ENCODE measurements at places on chromosomes 11 and 22. TPM values are rescaled to one million over a fixed set of nuclear protein-coding genes. Genes with fewer than 3 reads are reported as not detected.

GRCh38 chr11:44621140-44621681 lies 55.7 kb downstream of the CD82 start:
- no peaks in the 10 kb centered on the region for H3K27me3 ChIP-seq
- no peaks in the 10 kb centered on the region for H3K4me1 ChIP-seq
- peak; percentile 86 for DNase-seq
- peaks cover under 1% of the 10 kb centered on the region for H3K36me3 ChIP-seq
- H3K4me3 ChIP-seq: no peak overlapping the region

DNA sequence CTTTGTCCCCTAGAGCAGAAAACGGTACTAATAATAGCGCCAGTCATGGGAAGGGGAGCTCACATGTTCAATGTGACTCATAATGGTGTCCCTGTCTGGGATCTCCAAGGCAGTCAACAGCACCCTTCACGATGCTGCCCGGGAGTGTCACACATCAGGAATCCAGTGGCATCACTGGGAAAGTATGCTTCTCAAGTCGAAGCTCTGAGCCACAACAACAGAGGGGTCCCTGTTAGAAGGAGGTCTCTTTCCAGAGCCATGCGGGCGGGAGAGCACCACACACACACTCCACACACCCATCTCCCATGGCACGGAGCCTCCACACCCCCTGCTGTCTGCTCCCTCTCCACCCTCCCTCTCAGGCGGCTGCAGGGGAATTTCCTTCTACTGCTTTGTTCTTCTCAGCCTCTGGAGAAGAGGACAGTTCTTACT lies 119.7 kb downstream of the ETS1 start:
- H3K4me1 ChIP-seq: peaks cover 84% of the 10 kb centered on the region
- DNase-seq: no peak
- H3K4me3 ChIP-seq: no peak overlapping the region
- H3K27ac ChIP-seq: peak overlapping the region; percentile 86
- H3K27me3 ChIP-seq: no peaks in the 10 kb centered on the region
- H3K36me3 ChIP-seq: no peaks in the 10 kb centered on the region

TTC12 gene
- total RNA-seq: 20.4 TPM

DNA sequence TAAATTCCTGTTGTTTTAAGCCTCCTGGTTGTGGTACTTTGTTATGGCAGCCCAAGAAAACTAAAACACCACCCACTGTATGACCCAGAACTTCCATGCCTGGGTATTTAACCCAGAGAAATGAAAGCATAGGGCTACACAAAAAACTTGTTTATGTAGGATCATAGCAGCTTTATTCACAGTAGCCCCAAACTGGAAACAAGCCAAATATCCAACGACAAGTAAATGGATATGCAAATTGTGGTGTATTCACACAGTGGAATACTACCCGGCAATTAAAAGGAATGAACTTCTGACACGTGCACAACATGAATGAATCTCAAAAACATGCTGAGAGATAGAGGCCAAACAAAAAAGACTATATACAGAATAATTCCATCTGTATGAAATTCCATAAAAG lies 62.2 kb upstream of the NAV2 start:
- DNase-seq: no peak
- H3K4me1 ChIP-seq: no peaks in the 10 kb centered on the region
- H3K27me3 ChIP-seq: no peaks in the 10 kb centered on the region
- H3K36me3 ChIP-seq: no peaks in the 10 kb centered on the region
- H3K4me3 ChIP-seq: no peak overlapping the region
- no peak overlapping the region for H3K27ac ChIP-seq

CXCR5 gene
- total RNA-seq: not detected

VPREB1 gene
- total RNA-seq: not detected

DPAGT1 gene
- total RNA-seq: 18.2 TPM

DNA sequence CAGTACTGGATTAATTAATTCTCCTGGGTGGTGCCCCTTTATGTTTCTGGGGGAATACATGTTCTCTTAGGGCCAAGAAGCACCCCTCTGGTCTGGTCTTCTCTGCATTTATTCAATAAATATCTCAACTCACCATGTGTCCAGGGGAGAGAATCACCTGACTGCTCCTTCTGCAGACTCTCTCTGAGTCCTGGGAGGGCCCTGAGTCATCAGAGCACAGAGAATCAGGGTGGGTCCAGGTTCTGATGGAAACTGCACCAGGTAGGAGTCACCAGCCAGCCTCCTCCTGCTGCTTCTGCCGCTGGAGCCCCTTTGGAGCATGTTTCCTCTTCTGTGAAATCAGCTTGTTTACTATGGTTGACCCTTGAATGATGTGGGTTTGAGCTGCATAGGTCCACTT lies 107.7 kb upstream of the PLET1 start:
- peak; percentile 22 for DNase-seq
- no peak overlapping the region for H3K4me3 ChIP-seq
- H3K27ac ChIP-seq: no peak overlapping the region

ZP1 gene
- total RNA-seq: not detected

- H3K4me1 ChIP-seq: peaks cover 53% of the 10 kb centered on the region
- no peak overlapping the region for H3K4me3 ChIP-seq
- H3K36me3 ChIP-seq: no peaks in the 10 kb centered on the region
- H3K27ac ChIP-seq: no peak overlapping the region
These were observed 13.8 kb downstream of the EHF start for GRCh38 chr11:34634694-34635062.

DNA sequence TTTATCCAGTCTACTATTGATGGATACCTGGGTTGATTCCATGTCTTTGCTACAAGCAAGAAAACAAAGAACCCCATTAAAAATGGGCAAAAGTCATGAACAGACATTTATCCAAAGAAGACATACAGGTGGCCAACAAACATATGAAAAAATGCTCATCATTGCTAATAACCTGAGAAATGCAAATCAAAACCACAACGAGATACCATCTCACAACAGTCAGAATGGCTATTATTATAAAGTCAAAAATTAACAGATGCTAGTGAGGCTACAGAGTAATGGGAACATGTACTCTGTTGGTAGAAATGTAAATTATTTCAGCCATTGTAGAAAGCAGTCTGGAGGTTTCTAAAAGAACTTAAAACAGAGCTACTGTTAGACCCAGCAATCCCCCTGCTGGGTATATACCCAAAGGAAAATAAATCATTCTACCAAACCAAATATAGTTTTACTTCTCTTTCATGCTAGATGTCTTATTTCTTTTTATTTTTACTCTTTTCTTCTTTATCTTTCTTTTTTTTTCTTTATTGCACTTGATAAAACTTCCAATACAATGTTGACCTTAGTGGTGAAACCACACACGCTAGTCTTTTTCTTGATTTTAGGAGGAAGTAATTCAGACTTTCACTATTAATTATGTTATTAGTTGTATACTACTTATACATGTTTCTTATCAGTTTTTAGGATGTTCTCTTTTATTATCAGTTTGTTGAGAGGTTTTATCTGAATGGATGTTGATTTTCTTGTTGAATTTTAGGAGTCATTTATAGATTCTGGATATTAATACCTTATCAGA lies 14.3 kb downstream of the TRIM22 start:
- no peak overlapping the region for H3K27ac ChIP-seq
- no peak for DNase-seq
- no peaks in the 10 kb centered on the region for H3K27me3 ChIP-seq
- H3K4me1 ChIP-seq: no peaks in the 10 kb centered on the region
- no peak overlapping the region for H3K4me3 ChIP-seq
- H3K36me3 ChIP-seq: no peaks in the 10 kb centered on the region

- H3K27ac ChIP-seq: no peak overlapping the region
- H3K4me3 ChIP-seq: no peak overlapping the region
- no peak for DNase-seq
These were observed 747.9 kb downstream of the OPCML start for GRCh38 chr11:132784441-132784840.

DNA sequence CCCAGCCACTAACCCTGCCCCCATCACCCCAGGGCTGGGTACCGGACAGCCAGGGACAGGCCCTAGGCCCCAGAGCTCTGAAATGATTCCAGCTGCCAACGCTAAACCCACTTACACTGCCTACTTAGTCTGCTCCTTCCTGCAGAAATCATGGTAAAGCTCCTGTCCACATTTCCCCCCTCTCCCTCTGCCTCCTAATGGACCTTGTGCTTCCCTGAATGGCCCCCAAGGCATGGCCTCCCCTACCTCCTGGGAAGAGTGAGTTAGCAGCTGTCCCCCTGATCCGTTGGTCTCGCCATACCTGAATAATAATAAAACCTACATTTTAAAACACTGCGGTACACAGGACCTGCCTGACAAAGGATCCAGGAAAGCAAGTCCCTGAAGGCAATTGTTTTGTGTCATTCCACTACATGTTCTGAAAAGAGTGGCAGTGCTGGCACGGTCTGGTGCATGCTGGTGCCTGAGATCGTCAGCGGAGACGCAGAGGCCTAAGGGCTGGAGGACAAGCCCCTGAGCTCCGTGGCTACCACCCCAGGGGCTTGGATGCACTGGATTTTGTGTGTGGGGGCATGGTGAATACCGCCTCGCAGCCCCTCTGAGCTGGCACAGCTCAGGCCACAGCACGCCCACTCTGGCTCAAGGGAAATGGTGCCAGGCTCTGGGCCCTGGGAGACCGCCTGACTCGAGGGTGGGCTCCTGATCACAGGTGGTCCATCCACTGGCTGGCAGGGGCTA lies 186.3 kb downstream of the CTTN start:
- no peak for DNase-seq
- no peak overlapping the region for H3K27ac ChIP-seq

GRCh38 chr11:114912826-114913225 lies 234.5 kb downstream of the NXPE2 start:
- H3K27ac ChIP-seq: no peak overlapping the region
- DNase-seq: no peak

GRCh38 chr11:105588001-105588400 lies 21.9 kb upstream of the GRIA4 start:
- H3K4me1 ChIP-seq: no peaks in the 10 kb centered on the region
- H3K4me3 ChIP-seq: no peak overlapping the region
- DNase-seq: no peak

DNA sequence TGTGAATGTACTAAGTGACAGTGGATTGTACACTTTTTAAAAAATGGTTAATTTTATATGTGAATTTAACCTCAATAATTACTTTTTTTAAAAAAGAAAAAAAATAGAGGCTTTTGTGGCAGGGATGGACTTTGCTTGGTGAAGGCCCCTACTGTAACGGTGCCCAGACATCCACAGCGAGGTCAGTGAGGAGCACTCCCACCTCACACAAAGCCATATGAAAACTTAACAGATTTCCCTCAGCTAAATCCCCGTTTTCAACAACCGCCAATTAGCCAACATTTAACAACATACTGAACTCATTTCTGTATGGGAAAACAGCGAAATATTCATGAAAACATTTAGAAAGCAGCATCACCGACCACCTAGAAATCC lies 642 bp upstream of the C11orf58 start:
- DNase-seq: no peak
- H3K36me3 ChIP-seq: no peaks in the 10 kb centered on the region
- H3K27ac ChIP-seq: peak overlapping the region; percentile 89
- peak overlapping the region; percentile 77 for H3K4me3 ChIP-seq
- no peaks in the 10 kb centered on the region for H3K27me3 ChIP-seq

DNA sequence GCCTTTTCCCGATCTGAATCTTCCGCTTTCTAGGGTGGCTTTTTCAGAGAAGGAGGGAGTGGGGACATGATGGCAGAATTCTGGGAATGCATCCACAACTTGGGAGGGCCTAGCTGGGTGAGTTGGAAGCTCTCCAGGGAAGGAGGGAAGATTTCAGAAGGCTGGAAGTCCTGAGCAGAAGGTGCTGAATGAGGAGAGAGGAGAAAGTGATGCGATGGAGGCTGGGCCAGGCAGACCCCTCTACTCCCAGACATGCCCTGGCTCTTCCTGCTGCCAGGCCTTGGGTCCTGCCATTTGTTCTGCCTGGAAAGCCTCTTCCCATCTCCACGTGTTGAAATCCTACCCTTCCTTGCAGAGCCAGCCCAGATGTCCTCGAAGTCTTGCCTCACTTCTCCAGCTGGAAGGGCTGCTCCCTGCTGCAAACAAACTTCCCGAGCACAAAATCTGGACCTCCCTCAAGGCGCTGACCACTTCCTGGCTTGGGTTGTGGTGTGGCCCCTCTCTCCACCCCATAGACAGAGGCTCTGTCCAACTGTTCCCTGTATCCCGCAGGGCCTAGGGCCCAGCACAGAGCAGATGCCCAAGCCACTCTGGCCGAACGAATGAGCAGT lies 16.8 kb downstream of the LRRC32 start:
- H3K27ac ChIP-seq: peak overlapping the region; percentile 91
- H3K36me3 ChIP-seq: no peaks in the 10 kb centered on the region
- no peak overlapping the region for H3K4me3 ChIP-seq
- H3K4me1 ChIP-seq: peaks cover 46% of the 10 kb centered on the region

GRCh38 chr11:61505640-61506155 lies 2.9 kb upstream of the LRRC10B start:
- H3K27me3 ChIP-seq: peaks cover 8% of the 10 kb centered on the region
- H3K36me3 ChIP-seq: no peaks in the 10 kb centered on the region
- no peak for DNase-seq
- H3K4me3 ChIP-seq: no peak overlapping the region
- H3K27ac ChIP-seq: no peak overlapping the region

C11orf16 gene
- not detected for total RNA-seq

MN1 gene
- 6.1 TPM for total RNA-seq

- peaks cover 10% of the 10 kb centered on the region for H3K4me1 ChIP-seq
- peak overlapping the region; percentile 78 for H3K27ac ChIP-seq
- H3K4me3 ChIP-seq: no peak overlapping the region
These were observed 8.7 kb upstream of the PEX26 start for GRCh38 chr22:18069041-18069440.

GRCh38 chr11:76149713-76150112 lies 56.6 kb downstream of the WNT11 start:
- H3K36me3 ChIP-seq: no peaks in the 10 kb centered on the region
- no peaks in the 10 kb centered on the region for H3K27me3 ChIP-seq
- H3K4me1 ChIP-seq: peaks cover 4% of the 10 kb centered on the region
- no peak overlapping the region for H3K27ac ChIP-seq

GRCh38 chr22:26806445-26807175 lies 149.2 kb downstream of the MIAT start:
- H3K4me1 ChIP-seq: no peaks in the 10 kb centered on the region
- no peaks in the 10 kb centered on the region for H3K27me3 ChIP-seq
- DNase-seq: no peak
- no peaks in the 10 kb centered on the region for H3K36me3 ChIP-seq
- H3K4me3 ChIP-seq: no peak overlapping the region
- no peak overlapping the region for H3K27ac ChIP-seq

NCAM1 gene
- 33.6 TPM for total RNA-seq

GRCh38 chr11:13333456-13333957 lies 55.9 kb downstream of the BMAL1 start:
- H3K4me3 ChIP-seq: no peak overlapping the region
- no peaks in the 10 kb centered on the region for H3K27me3 ChIP-seq
- peaks cover 63% of the 10 kb centered on the region for H3K4me1 ChIP-seq
- no peak for DNase-seq
- no peaks in the 10 kb centered on the region for H3K36me3 ChIP-seq
- H3K27ac ChIP-seq: no peak overlapping the region

DNA sequence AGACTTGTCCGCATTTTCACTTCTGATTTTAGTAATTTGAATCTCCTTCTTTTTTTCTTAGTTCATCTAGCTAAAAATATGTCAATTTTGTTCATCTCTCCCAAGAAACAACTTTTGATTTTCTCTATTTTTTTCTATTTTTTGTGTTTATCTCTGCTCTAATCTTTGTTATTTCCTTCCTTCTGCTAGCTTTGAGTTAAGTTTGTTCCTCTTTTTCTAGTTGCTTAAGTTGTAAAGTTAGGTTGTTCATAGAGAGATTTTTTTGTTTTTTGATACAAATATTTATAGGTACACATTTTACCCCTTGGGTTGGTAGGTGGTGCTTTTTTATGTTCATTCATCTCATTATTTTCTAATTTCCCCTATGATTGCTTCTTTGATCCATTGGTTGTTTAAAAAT lies 22.1 kb upstream of the XKR3 start:
- no peaks in the 10 kb centered on the region for H3K27me3 ChIP-seq
